ENCODE measurements at places on chromosomes 13 and 19.

- no peak for DNase-seq
These were observed 542.3 kb upstream of the ATXN8OS start for GRCh38 chr13:69565334-69565733.

GRCh38 chr13:112034231-112034630, 32.7 kb upstream of the SOX1 start:
- DNase-seq = no peak

GRCh38 chr13:113586661-113587479, 2.3 kb downstream of the TFDP1 start:
- DNase-seq = no peak

DNA sequence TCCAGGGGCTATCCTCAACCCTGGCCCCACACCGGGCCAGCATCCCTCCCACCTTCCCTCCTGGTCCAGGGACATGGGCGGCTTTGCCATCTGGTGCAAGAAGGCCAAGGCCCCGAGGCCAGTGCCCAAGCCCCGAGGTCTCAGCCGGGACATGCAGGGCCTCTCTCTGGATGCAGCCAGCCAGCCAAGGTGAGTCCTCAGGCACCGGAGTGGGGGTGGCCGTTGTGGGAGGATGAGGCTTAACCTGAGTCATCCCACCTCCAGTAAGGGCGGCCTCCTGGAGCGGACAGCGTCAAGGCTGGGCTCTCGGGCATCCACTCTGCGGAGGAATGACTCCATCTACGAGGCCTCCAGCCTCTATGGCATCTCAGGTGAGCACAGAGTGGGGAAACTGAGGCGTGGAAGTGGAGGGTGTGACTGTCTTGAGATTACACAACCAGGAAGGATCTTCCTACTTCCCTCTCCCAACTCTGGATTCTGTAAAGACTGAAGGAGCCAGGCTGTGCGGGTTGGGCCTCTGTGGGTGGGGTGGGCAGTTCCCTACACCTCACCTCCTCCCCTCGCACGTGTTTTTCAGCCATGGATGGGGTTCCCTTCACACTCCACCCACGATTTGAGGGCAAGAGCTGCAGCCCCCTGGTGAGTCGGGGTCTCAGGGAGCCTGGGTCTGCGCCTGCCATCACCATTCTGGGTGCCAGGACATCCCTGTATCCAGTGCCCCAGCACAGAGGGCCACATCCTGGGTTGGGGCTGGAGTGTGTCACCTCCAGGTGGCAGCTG, 3.8 kb downstream of the MVB12A start:
- DNase-seq = no peak

DNA sequence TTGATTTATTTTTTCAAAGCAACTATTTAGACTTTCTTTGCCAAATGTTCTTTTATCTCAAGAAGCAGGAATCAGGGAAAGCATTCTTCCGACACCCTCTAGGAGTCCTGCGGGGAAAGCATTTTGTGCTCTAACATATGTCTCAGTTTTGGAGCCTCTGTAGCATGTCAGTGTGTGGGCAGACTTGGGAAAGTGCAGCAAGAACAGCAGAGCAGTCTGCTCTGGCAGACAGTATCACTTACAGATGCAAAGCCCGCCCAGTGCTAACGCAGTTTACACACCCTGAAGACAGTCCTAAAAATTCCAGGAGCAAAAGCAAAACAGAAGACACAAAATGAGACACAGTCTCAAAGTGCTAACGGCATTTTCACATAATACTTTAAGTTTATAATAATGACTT, 393.5 kb downstream of the KLF12 start:
- DNase-seq = no peak
